ENCODE measurements at places on chromosomes 3 and 15.

- no peak for DNase-seq
Measured at GRCh38 chr3:176208283-176208682, 989.0 kb downstream of the TBL1XR1 start.

DNA sequence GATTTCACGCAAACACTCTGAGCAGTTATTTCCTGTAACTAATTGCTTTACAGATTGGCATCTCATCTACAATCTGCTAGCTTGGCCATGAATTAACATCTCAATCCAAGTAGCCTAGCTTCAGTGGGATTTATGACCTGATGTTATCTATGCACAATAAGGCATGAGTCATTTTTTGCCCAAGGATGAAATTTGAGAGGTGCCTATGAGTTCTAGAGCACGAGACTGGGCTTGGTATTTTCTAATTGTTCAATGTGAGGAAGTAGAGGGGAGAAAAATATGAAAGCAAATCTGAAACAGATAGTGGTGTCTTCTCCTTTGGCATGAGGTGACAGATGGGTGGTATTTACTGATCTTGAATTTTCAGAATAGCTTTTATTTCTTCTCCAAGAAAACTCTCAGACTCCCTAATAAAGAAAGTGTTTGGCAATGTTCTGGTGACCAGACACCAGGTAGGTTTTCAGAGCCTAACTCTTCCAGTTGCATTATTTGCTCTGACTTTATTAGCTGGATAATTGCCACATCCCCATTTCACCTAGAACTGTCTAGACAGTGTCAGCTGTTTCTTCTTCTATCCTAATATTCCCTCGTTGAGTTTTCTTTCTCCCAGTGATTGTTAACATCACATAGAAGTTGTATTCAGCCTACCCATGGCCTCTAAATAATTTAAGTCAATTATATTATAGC, 301.0 kb upstream of the UMPS start:
- DNase-seq = no peak

DNA sequence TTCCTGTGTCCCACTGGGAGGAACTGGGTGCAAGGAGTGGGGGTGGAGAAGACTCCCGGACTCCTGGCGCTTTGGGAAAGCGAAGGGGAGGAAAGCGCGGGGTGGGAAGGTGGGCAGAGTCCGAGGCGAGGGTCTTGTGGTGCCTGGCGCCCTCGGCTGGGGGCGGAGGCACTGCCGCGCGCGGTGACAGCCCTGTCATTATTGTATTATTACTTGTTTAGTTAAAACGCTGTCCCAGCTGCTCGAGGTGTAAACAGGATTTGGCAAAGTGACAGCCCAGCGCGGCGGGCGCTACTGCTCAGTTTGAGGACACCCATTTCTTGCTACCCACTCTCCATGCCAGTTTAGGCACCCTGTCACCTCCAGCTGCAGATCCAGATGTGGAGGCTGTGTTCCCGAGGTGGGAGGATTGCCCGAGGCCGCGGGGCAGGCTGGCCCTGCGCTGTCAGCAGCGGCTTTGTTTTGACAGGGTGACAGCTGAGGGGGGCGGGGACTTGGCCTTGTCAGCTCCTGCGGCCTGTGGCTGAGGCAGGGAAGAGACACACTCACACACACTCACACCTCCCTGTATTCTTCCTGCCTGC, 1.0 kb downstream of the KAT2B start:
- peak; percentile 68 for DNase-seq

DNA sequence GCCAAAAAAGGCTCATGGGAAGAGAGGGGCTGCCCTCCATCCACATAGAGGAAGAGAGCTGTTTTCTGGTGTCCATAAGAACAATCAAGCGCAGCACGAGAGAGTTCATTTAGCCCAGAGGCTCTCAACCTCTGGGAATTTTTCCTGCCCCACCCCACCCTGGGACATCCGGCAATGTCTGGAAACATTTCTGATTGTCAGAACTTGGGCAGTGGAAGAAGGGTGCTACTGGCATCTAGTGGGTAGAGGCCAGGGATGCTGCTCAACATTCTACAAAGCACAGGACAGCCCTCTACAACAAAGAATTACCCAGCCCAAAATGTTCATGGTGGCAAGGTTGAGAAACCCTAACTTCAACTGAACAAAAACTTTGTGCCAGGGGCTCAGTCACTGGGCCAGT, 92.9 kb downstream of the RAB11A start:
- no peak for DNase-seq

GRCh38 chr15:51190424-51191068, 95.8 kb upstream of the TNFAIP8L3 start:
- DNase-seq = no peak

DNA sequence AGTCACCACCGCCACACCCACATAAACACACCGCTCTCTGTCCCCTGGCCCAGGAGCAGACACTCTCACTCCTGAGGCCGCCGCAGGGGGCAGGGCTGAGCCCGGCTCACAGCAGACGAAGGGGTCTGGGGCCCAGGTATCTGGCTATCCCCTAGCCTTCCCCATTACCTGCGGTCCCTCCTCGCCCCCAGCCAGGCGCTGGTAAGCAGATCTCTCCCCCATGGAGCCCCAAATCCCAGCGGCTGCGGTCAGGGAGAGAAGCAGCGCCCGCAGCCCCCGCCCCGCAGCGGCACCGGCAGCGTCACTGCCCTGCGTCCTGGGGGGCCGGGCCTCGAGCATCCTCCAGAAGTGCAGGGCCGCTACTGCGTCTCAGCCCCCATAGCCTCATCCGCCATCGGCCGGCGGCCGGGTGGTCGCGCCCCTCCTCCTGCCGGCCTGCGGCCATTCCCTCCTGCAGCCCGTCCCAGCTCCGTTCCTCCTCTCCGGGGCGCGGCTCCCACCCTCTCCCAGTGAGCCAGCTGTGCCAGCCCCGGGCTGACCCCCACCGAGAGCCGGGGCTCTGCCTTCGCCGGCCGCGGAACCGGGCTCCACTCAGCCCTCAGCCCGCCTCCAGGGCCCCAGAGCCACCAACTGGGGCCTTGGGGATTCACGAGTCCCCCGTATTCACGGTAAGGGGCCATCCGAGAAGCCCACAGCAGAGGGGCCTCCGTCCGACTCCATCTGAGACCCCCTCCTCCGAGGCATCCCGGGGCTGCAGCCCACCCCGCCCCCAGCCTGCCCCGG, 13.1 kb downstream of the TNK2 start:
- DNase-seq = no peak

Data from omental fat pad (tissue), 4 donors.